ENCODE measurements at places on chromosomes 2 and 18.
A peak's percentile ranks its signal among the peaks of the same experiment; 100 is the strongest.

GRCh38 chr18:12048827-12049175, 44.8 kb upstream of the ANKRD62 start:
- no peak for DNase-seq

GRCh38 chr2:19990416-19990728, 467 bp upstream of the WDR35 start:
- DNase-seq, result no peak

DNA sequence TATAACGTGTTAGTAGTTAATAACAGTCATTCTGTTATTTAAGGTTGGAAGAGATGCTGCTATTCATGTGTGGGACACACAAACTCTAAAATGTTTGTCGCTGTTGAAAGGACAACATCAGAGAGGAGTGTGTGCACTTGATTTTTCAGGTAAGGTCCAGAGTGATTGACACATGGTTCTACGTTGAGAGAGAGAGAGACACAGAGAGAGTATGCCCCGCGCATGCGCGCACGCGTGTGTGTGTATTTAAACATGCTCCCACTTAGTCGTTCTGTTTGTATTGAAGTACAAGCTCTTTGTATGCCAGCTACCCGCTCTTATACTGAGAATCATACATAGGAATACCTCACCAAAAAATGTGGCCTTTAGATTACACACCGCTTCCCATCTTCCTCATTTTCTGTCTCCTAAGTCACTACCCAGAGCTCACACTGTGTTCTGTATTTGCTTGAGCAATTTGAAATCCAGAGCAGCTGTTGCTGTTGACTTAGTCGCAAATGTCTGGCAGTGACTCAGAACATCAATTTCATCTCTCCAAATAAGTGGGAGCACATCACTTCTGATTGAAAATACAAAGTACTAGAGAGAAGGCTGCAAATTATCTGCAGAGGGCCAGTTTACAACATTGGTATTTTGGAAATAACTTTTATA, 148.1 kb downstream of the EML6 start:
- no peak for DNase-seq

DNA sequence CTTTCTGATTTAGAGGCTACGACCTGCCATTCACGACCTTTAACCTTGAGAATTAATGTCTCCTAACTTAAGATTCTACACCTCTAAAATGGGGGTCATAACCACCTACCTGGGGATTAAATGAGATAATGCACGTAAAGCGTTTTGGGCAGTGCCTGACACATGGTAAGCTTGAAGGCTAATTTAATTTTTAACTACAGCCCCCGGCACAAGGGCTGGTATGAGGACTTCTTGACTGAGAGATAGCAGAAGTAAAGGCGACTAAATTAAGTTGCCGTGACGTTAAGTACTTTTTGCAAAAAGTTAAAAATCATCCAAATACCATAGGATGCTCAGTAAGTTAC, 549 bp downstream of the MRPL35 start:
- DNase-seq, result no peak

DNA sequence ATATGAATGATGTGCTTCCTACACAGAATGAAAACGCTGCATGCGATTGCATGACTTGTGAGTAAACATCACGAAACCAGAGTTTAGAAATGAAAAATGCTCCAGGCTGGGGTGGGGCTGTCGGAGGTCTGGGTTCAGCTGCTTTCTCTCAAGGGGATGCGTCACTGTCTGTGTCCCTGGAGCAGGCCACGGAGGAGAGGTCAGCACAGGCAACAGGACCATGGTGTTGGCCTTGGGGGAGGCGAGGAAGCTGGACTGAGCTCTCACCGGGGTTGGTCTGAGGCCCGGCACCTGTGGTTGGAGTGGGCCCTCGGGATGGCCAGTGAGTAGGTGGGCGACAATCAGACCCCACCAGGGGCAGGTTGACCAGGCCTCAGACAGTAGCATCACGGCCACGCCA, 89.0 kb upstream of the TMEM18 start:
- DNase-seq, result no peak

GRCh38 chr2:70482401-70482800, 71.2 kb downstream of the TGFA start:
- no peak for DNase-seq

- DNase-seq, result no peak
Observed at GRCh38 chr2:143398781-143399180, 269.6 kb downstream of the ARHGAP15 start.

- DNase-seq, result no peak
Observed at GRCh38 chr2:172248381-172248780, 145.7 kb upstream of the DLX2 start.

GRCh38 chr2:186460465-186460864, 25.6 kb upstream of the ZC3H15 start:
- no peak for DNase-seq

DNA sequence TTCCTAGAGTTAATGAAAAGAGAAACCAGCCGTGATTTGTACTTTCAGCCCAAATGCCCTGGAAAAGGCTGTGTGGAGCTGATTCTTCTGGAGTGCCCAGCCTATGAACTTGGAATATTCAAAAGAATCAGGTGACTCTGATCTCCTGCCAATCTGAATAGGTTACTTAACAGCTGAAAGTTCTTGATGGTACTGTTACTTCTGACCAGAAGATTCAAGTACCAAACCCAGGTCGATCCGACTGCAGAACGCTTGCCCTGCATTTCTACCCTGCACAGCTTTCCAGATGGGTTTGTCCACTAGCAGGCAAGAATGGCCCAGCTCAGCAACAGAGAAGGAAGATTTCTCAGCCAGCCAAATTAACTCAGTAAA, 430.4 kb downstream of the PID1 start:
- no peak for DNase-seq

DNA sequence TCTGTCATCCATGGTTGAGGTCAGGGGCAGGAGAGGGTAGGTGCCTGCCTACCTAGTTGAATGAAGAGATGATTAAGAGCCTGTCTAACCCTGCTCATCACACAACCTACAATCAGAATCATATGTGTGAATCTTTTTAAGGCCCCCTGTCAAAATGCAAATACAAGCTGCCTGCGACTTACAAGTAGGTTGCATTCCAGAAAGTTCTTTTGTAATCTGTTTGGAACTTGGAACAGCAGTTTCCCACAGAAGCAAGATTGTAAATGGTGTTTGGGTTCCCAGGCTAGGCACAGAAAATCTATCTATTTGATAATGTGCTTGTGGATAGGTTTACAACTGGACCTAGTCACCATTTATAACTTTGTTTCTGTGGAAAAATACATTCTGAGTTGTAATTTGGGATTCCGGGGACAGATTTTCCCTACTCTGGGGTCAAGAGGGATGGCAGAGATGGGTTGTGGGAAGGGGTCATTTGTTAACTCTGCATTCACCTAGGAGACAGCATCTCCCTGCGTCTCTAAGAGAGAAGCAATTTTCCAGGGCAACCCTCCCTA, 4.4 kb downstream of the LIPG start:
- DNase-seq, result no peak

DNA sequence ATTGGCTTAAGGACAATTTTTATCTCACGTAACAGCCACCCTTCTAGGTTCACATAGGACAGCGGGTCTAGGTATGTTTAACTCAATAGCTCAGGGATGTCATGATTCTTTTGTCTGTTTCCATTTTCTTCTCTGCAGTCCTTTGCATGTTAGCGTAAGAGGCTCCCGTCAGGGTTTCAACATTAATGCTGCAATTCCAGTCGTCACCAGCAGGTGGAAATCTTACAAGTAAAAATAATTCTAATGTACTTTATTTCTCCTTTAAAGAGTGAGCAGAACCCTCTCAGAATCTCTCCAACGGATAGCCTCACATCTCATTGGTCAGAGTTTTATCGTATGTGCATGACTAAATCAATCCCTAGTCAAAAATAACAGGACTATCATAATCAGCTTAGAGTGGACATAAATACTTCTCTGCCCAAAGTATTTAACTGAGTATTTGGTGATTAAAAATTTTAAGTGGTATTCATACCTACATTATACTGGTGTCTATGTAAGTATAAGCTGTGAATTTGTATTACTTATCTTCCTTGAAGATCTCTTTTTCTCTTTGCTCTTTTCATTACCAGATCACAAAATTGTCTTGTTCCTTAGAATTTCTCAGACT, 487.2 kb upstream of the GCFC2 start:
- DNase-seq, result peak; percentile 4

DNA sequence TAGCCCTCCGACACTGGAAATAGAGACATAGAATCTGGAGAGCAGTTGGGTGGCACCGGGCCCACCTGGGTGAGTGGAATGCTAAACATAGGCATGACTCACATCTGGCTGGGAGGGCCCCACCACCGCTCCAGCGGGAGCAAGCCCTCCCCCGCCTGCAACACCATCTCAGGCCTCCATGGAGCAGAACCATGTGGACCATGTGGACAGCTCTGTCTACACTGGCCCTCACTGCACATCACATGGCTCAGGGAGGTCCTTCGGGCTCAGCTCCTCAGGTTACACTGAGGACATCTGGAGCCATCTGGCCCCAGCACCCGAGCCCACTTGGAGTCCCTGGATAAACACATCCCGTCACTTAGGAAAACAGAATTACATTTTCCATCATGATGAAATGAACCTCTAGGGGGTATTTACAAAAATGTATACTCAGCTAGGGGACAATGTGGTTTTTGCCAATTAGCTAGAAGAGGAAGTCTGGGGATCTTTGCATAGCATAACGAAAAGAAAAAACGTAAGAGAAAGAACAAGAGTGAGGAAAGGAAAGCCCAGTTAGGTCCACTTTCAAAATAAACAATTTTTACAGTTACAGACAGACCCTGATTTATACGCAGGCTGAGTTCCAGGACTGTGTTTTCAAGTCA, 30.7 kb upstream of the MLPH start:
- no peak for DNase-seq

DNA sequence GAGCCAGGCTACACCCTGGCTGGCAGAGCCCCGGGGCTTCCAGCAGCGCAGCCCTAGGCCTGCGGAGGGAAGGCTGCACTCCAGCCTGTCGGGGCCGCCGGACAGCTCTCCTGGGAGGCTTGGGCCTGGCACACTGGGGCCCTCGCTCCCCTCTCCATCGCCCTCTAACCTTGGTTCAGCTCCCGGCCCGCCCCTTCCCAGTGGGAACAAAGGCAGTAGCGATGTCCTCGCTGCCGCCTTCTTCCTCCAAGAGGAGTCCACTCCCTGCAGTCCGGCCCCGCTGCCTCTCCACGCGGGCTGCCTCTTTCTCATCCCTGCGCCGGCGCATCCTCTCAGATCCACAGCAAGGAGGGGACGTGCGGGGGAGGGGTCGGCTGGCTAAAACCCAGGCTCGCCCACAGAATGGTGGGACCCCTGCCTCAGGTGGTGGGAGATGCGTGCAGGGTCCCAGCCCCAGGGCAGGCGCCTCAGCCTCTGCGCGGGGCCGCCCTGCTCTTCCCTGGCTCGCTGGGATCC, 138.1 kb downstream of the TWIST2 start:
- DNase-seq, result no peak

DNA sequence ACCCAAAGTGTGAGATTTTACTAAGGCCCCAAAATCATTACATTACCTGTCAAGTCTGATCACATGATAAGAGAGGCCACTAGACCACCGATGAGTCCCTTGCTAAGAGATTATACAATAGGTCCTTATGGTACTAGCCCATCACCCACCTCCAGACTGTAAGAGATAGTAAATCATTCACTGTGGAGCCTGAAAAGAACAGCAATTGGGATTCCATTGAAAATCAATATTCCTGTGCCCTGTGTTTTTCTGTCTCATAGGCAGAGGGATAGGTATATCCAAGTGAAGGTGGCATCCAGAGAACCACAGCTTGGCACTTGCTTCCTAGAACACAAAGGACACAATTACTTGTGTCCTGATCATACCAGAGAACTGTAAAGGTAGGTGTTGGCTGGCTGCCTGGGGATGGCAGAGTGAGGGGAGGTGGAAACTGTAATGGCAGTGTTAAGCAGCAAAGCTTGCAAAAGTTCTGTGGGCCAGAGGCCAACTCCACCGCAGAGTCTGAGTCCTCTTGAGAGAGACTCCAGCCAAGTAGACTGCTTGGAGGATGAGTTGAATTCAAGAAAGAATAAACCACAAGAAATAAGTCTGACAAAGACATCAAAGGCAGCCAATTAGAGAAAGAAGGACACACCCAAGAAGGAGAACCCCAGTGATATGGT, 102.0 kb upstream of the PIEZO2 start:
- DNase-seq, result no peak

DNA sequence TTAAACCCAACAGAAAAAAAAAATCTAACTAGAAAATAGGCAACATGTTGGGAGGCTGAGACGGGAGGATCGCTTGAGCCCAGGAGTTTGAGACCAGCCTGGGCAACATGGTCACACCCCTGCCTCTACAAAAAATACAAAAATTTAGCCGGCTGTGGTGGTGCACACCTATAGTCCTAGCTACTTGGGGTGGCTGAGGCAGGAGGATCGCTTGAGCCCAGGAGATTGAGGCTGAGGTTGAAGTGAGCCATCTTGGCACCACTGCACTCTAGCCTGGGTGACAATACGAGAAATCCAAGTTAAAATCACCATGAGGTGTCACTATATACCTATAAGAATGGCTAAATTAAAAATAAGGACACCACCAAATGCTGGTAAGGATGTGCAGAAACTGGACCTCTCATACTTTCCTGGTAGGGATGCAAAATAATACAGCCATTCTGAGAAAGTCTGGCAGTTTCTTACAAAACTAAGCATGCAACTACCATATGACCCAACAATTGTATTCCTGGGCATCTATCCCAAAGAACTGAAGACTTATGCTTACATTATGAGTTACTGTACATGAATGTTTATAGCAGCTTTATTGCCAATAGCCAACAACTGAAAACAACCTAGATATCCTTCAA, 2.2 kb downstream of the SEPTIN10 start:
- DNase-seq, result no peak

DNA sequence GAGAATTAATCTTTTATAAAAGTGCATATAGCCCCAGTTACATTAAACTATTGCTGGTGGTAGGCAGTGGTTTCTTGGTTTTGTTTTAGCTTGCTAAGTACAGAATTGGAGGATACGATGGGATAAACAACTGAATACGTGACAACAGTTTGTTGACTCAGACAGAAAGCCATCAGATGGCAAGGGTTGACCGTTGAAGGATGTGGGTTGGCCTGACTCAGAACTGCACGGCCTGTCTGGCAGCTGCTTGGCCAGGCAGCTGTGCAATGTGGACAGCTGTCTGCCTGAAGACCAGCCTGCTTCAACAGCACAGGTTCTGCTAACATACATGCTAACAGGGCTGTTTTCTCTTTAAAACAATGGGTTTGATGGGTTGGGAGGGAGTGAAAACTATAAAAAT, 46.6 kb downstream of the PRKRA start:
- DNase-seq, result no peak

DNA sequence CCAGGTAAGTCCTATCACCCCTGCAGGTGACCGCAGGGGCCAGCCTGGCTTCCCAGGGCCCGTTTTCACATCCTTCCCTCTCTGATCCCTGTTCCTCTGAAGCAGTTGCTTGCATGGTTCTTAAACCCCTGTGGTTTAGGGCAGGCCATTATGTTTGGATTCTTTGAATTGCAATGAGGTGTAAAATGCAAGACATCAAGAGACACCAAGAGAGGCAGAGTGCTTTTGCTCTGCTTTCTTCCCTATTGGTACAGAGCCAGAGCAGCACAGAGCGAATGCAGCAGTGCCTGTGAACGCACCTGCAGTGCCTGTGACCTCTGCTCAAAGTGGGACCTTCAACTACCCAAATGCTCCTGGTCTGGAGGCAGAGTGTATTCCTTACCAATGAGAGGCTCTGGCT, 7.6 kb downstream of the RFX8 start:
- DNase-seq, result no peak

- DNase-seq, result peak; percentile 47
Observed at GRCh38 chr2:152611458-152612231, 105.6 kb downstream of the PRPF40A start.
